Vagina (tissue), 2 donors: ENCODE measurements at places on chromosomes 5 and 9. TPM values are rescaled to one million over a fixed set of nuclear protein-coding genes. Genes with fewer than 3 reads are reported as not detected.

Gene KIF20A
- total RNA-seq, result 2.5 TPM

DNA sequence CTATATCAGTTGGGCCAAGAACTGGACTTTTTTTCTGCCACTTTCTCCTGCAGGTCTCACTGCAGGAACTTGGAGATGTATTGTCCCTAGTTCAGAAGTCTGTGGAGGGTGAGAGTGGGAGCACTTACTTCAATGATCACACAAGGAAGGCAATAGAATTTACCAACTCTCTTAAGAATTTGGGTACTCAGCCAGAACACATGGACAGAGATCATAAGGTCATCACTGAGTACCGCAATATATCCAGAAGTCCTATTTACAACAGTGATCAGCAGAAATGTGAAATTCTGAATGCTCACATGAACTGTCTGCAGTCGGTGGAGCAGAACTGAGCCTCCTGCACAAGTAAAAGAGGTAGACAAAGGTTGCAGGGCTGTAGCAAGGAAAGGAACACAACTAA is 101.0 kb downstream of the FAM114A2 start:
- no peaks in the 10 kb centered on the region for H3K36me3 ChIP-seq
- DNase-seq, result no peak
- no peak overlapping the region for H3K27ac ChIP-seq
- H3K4me1 ChIP-seq, result no peaks in the 10 kb centered on the region

GRCh38 chr9:134066913-134067851 is 644 bp downstream of the BRD3 start:
- peak overlapping the region; percentile 80 for H3K27ac ChIP-seq
- no peaks in the 10 kb centered on the region for H3K27me3 ChIP-seq
- DNase-seq, result no peak
- peaks cover 53% of the 10 kb centered on the region for H3K4me1 ChIP-seq

GRCh38 chr5:154284433-154284832 is 93.9 kb downstream of the GALNT10 start:
- peaks cover 23% of the 10 kb centered on the region for H3K4me1 ChIP-seq
- H3K27me3 ChIP-seq, result no peaks in the 10 kb centered on the region
- H3K27ac ChIP-seq, result no peak overlapping the region
- no peak for DNase-seq
- H3K4me3 ChIP-seq, result no peak overlapping the region

DNA sequence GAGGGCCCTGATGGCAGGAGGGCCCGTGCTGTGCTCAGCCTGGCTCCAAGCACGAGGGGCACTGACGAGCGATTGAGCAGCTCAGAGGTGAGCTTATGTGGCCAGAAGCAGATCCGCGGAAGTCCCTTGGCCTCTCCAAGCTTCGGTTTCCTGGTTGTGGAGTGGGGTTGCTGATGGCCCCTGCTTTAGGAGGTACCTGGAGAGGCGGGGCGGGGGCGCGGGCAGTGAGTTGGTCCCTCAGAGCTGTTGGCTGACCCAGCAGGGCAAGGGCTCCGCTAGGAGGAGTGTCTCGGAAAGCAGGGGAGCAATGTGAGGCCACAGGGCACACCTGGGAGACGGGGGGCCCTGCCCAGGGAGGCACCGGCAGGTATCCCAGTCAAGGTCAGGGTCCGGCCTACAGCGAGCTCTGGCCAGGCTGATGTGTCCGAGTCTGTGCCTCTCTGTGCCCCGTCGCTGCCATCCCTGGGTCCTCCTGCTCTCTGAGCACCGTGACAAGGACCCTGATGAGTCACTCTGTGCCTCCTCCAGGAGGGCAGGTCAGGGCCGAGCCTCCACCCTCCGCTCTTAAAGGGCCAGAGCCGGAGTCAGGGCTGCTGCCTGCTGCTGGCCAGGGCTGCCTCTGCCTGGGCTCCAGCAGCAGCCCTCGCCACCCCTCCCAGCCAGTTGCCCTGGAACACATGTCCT is 14.8 kb downstream of the NCS1 start:
- peak overlapping the region; percentile 47 for H3K4me3 ChIP-seq
- H3K27me3 ChIP-seq, result no peaks in the 10 kb centered on the region
- peaks cover 79% of the 10 kb centered on the region for H3K4me1 ChIP-seq
- peak overlapping the region; percentile 90 for H3K27ac ChIP-seq
- DNase-seq, result no peak

GRCh38 chr5:145160679-145161078 is 674.5 kb downstream of the PRELID2 start:
- no peak overlapping the region for H3K4me3 ChIP-seq
- DNase-seq, result no peak
- H3K27me3 ChIP-seq, result no peaks in the 10 kb centered on the region
- no peaks in the 10 kb centered on the region for H3K36me3 ChIP-seq
